Germinal center (tissue), 1 donor: ENCODE measurements at places on chromosomes 1 and 21.
A peak's percentile ranks its signal among the peaks of the same experiment; 100 is the strongest.

DNA sequence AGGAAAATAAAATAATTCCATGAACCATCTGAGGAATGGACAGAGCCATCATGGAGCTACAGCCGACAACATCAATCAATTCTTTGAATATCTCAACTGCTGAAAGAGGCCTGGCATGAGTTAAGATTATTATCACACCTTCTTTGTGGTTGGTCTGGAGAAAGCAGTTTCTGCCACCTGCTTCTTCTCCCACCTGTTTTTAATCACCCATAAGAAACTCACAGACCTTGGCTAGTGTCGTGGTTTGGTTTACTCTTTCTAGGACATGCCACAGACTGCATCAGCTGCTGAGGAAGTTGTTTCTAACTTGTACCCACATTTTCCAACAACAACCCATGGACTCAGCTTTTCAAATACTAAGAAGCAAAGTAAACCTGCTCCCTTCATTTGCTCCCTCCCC, 65.6 kb downstream of the NTPCR start:
- no peak for DNase-seq

- no peak for DNase-seq
Observed at GRCh38 chr1:153798468-153798780, 23.2 kb downstream of the SLC27A3 start.

GRCh38 chr1:31848381-31848897, 32.6 kb upstream of the SPOCD1 start:
- peak; percentile 39 for DNase-seq

GRCh38 chr1:25037174-25038074, 107.3 kb upstream of the RUNX3 start:
- peak; percentile 77 for DNase-seq

- DNase-seq, result no peak
Observed at GRCh38 chr1:198966519-198966918, 327.7 kb downstream of the PTPRC start.

DNA sequence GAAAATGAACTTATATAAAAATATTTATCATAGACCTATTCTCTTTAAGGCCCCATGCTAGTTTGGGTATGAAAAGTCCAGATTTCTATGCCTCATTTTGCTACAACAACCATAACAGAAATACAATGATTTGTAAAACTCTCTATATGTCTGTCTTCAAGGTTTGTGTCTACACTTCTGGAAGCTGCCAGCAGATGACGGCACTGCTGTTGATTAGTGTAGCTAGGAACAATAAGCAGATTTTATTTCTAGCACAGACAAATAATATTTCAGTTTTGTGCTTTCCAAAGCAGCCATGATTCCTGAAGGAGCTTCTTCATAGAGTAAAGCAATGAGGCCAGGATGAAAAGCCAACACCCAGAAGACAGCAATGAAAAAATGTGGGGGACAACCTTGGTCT, 779.6 kb upstream of the ADGRL2 start:
- no peak for DNase-seq
